ENCODE measurements at places on chromosomes 1 and 21. TPM values are rescaled to one million over a fixed set of nuclear protein-coding genes. Genes with fewer than 3 reads are reported as not detected.

- no peak overlapping the region for H3K4me3 ChIP-seq
- DNase-seq, result no peak
- H3K4me1 ChIP-seq, result peaks cover 58% of the 10 kb centered on the region
- peak overlapping the region; percentile 60 for H3K27ac ChIP-seq
Measured at GRCh38 chr1:202953392-202953791, 4.7 kb downstream of the ADIPOR1 start.

DNA sequence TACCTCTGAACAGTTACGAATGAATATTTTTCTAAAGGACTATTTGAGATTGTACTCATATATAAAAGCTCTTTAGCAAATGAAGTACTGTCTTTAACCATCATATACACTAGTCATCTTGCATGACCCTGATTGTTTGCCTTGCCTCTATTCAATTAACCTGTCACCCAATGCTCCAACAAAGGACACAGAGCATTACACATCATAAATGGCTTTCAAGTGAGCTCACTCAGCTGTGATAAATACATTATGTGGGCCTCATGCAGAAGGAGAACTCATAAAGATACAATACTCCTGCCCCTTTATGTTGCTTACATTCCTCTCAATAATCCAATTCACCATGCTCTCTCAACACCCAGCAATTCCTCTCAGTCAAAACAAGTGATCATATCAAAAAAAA is 993.0 kb upstream of the PRMT6 start:
- no peak overlapping the region for H3K4me3 ChIP-seq
- H3K36me3 ChIP-seq, result no peaks in the 10 kb centered on the region
- H3K27me3 ChIP-seq, result no peaks in the 10 kb centered on the region
- no peak overlapping the region for H3K27ac ChIP-seq
- no peaks in the 10 kb centered on the region for H3K4me1 ChIP-seq

The FCRLB gene
- not detected for total RNA-seq

DNA sequence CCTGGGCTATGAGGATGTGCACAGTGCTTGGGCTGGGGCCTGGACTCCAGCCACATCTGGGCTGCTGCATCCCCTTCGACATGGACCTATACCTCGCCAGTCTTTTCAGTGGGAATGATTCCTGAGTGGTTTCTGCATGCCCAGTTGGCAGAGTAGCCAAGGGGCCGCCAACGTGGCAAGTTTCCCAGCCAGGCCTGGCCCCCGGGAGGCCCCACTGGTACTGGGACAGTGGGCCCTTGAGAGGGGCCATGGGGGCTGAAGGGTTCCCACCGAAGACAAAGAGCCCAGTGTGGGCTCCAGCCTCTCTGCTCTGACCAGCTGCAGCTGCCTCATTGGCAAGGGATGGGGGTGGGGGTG is 15.4 kb downstream of the RAP1GAP start:
- H3K4me3 ChIP-seq, result no peak overlapping the region
- no peaks in the 10 kb centered on the region for H3K36me3 ChIP-seq
- H3K27ac ChIP-seq, result peak overlapping the region; percentile 71

The DISC1 gene
- 29.8 TPM for total RNA-seq

The SPRR2B gene
- total RNA-seq, result not detected

DNA sequence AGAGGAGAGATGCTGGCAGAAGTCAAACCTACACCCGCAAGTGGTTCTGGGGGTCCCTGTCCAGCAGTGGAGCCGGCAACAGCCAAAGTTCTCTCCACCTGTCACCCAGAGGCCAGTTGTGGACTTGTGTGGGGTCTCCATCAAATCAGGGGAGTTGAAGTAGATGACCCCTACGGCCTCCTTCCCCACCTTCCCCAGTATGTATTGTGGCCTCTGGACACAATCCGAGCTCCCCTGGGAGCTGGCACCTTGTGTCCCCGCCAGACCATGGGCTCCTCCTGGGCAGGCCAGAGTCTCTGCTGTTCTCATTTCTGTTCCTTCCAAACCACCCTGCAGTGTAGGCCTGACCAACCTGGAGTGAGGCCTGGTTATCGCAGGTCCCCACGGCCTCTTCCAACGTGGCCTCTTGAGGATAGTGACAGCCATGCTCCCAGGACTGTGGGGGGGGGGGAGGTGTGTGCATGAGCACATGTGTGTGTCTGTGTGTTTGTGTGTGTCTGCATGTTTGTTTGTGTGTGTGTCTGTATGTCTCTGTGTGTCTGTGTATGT is 246.4 kb downstream of the MATN1 start:
- H3K4me3 ChIP-seq, result no peak overlapping the region
- peak; percentile 18 for DNase-seq
- no peak overlapping the region for H3K27ac ChIP-seq
- no peaks in the 10 kb centered on the region for H3K36me3 ChIP-seq
- H3K4me1 ChIP-seq, result no peaks in the 10 kb centered on the region

The PGLYRP3 gene
- not detected for total RNA-seq

- H3K27me3 ChIP-seq, result no peaks in the 10 kb centered on the region
- H3K4me3 ChIP-seq, result no peak overlapping the region
- no peak overlapping the region for H3K27ac ChIP-seq
- peaks cover 6% of the 10 kb centered on the region for H3K36me3 ChIP-seq
- H3K4me1 ChIP-seq, result peaks cover 85% of the 10 kb centered on the region
- DNase-seq, result no peak
Measured at GRCh38 chr1:54267815-54268761, 68.1 kb downstream of the MRPL37 start.

- peaks cover 98% of the 10 kb centered on the region for H3K36me3 ChIP-seq
- H3K27me3 ChIP-seq, result no peaks in the 10 kb centered on the region
- no peak overlapping the region for H3K4me3 ChIP-seq
- no peak for DNase-seq
- no peaks in the 10 kb centered on the region for H3K4me1 ChIP-seq
Measured at GRCh38 chr1:11145741-11146140, 43.4 kb upstream of the ANGPTL7 start.

- no peak overlapping the region for H3K27ac ChIP-seq
- no peak for DNase-seq
- no peak overlapping the region for H3K4me3 ChIP-seq
- no peaks in the 10 kb centered on the region for H3K4me1 ChIP-seq
- no peaks in the 10 kb centered on the region for H3K36me3 ChIP-seq
Measured at GRCh38 chr1:245834002-245834401, 673.1 kb downstream of the SMYD3 start.

GRCh38 chr1:113399062-113399583 is 8.8 kb downstream of the MAGI3 start:
- no peak for DNase-seq
- no peaks in the 10 kb centered on the region for H3K36me3 ChIP-seq
- no peaks in the 10 kb centered on the region for H3K27me3 ChIP-seq
- no peak overlapping the region for H3K27ac ChIP-seq
- H3K4me1 ChIP-seq, result peaks cover 78% of the 10 kb centered on the region
- H3K4me3 ChIP-seq, result no peak overlapping the region

DNA sequence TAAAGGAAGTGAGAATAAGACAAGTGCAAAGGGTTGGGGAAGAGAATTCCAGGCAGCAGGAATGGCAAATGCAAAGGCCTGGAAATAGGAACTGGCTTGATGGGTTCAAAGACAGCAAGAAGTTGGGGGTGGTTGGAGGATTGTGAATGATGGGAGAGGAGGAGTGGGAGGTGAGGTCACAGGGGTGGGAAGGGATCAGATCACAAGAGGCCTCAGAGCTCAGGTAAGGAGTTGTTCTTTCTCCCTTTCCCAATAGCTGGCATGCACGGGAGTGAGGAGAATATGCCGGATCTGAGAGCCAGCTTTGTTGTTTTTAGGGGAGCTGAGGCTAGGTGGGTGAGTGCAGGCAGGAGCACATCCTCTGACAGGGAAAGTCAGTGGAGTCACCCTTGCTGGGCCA is 94.0 kb upstream of the RAB3GAP2 start:
- H3K27ac ChIP-seq, result no peak overlapping the region
- no peaks in the 10 kb centered on the region for H3K27me3 ChIP-seq
- DNase-seq, result no peak
- H3K36me3 ChIP-seq, result no peaks in the 10 kb centered on the region
- no peaks in the 10 kb centered on the region for H3K4me1 ChIP-seq
- H3K4me3 ChIP-seq, result no peak overlapping the region

DNA sequence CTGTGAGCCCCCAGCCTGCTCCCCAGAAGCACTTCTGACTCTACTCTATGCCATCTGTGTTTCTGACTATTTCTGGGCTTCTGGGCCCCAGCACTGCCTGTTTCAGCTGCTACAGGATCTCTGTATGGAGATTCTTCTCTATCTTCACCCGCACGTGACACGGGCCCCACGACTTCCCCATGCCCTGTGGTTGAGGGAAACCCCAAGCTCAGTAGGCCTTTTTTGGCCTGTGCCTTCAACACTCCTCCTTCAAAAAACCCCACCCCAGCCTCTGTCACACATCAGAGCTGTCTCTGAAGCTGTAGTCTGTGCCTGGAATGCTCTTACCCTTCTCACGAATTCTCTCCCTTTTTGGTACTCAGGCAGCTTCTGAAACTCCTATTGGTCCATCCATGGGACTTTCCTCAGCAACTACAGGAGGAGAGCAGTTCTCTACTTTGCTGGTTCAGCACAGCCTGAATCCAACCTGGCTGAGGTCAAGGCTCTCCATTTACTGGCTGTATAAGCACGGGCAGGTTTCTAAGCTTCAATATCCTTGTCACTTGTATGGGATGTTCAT is 2.0 kb upstream of the NID1 start:
- H3K27ac ChIP-seq, result peak overlapping the region; percentile 95
- peak; percentile 43 for DNase-seq
- peaks cover 17% of the 10 kb centered on the region for H3K27me3 ChIP-seq
- H3K36me3 ChIP-seq, result no peaks in the 10 kb centered on the region
- no peak overlapping the region for H3K4me3 ChIP-seq

DNA sequence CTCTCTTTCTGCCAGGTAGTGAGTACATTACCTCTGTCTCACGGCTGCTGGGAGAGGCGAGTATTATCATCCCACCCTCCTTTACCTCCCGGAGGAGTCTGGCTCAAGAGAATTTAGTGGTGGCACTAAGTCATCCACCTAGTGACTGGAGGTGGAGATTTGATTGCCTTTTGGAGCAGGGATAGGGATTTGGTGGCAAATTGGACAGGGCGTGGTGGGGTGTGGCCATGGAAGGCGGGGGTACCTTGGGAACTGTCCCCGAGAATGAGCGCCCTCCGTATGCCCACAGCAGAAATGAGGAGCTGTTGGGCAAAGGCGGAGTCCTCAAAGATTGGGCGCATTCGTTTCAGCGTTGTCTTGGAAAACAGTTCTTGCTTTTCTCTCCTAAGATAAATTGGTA is 32.1 kb upstream of the HMGN1 start:
- no peak for DNase-seq
- peak overlapping the region; percentile 95 for H3K27ac ChIP-seq
- H3K4me1 ChIP-seq, result peaks cover 12% of the 10 kb centered on the region
- H3K4me3 ChIP-seq, result peak overlapping the region; percentile 87
- no peaks in the 10 kb centered on the region for H3K36me3 ChIP-seq

GRCh38 chr21:41664881-41665765 is 101.7 kb downstream of the RIPK4 start:
- no peak overlapping the region for H3K4me3 ChIP-seq
- peaks cover 11% of the 10 kb centered on the region for H3K4me1 ChIP-seq
- no peak overlapping the region for H3K27ac ChIP-seq
- no peaks in the 10 kb centered on the region for H3K27me3 ChIP-seq

DNA sequence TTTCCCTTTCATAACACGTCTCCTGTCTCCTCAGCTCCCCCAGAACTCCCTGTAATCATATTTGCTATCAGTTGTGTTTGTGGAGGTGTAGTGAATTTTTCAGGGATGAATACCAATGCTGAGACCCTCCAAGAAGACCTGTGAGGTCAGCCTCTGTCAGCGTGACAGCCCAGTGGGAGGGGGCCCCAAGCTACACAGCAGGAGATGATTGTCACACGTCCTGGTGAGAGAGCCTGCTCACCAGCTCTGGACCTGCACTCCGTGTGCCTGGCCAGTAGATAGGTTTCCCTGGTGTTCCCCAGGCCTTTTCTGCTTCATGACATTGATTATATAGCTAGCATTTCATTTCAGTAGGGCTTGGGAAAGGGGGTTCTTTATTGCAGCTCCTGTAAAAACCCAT is 421.5 kb downstream of the KIF26B start:
- no peaks in the 10 kb centered on the region for H3K27me3 ChIP-seq
- no peak overlapping the region for H3K27ac ChIP-seq
- no peaks in the 10 kb centered on the region for H3K4me1 ChIP-seq
- no peak for DNase-seq
- H3K36me3 ChIP-seq, result no peaks in the 10 kb centered on the region

DNA sequence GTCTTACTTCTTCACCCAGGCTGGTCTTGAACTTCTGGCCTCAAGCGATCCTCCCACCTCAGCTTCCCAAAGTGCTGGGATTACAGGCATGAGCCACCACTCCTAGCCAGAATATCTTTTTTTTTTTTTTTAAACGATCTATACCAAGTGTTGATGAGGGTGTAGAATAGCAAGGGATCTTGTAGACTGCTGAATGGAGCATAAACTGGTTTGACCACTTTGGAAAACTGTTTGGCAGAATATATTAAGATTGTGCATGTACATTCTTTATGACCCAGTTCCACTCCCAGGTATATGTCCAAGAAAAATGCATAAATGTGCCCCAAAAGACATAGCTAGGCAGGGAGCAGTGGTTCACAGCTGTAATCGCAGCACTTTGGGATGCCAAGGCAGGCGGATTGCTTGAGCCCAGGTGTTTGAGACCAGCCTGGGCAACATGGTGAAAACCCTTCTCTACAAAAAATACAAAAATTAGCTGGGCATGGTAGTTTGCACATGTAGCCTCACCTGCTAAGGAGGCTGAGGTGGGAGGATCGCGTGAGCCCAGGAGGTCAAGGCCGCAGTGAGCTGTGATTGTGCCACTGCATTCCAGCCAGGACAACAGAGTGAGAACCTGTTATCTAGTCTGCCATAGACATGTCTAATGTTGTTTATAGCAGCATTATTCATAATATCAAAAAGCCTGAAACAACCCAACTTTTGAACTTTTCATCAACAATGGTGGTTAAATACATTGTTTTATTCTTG is 184.0 kb downstream of the VPS13D start:
- no peak overlapping the region for H3K4me3 ChIP-seq
- peaks cover 13% of the 10 kb centered on the region for H3K36me3 ChIP-seq
- DNase-seq, result peak; percentile 36
- no peaks in the 10 kb centered on the region for H3K27me3 ChIP-seq
- no peaks in the 10 kb centered on the region for H3K4me1 ChIP-seq

- H3K27me3 ChIP-seq, result peaks cover 44% of the 10 kb centered on the region
- no peak overlapping the region for H3K27ac ChIP-seq
- no peaks in the 10 kb centered on the region for H3K4me1 ChIP-seq
Measured at GRCh38 chr1:2950926-2951305, 70.4 kb upstream of the ACTRT2 start.

The MATN1 gene
- total RNA-seq, result not detected

DNA sequence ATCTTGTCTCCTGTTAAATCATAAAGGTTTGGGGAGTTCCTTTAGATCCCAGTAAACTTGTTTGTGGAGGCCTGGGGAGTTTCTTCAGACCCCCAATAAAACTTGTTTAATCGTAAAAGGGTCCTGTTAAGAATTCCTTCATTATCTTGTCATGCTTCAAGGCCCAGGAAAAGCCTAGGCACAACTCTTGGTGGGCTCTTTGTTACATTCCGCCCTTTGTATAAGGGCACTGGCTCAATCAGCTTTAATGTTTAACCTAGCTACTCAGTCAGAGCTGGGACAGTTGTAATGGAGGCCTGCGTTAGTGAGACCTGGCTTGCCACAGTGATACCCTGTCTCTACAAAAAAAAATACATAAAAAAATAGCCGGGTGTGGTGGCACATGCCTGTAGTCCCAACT is 77.2 kb downstream of the MPZL1 start:
- DNase-seq, result no peak
- no peak overlapping the region for H3K27ac ChIP-seq
- peaks cover 5% of the 10 kb centered on the region for H3K4me1 ChIP-seq
- no peaks in the 10 kb centered on the region for H3K36me3 ChIP-seq
- H3K4me3 ChIP-seq, result no peak overlapping the region

The CRYAA gene
- total RNA-seq, result not detected

The RBM15 gene
- 29.0 TPM for total RNA-seq
